ENCODE measurements at places on chromosomes 13 and 19.
A peak's percentile ranks its signal among the peaks of the same experiment; 100 is the strongest.

DNA sequence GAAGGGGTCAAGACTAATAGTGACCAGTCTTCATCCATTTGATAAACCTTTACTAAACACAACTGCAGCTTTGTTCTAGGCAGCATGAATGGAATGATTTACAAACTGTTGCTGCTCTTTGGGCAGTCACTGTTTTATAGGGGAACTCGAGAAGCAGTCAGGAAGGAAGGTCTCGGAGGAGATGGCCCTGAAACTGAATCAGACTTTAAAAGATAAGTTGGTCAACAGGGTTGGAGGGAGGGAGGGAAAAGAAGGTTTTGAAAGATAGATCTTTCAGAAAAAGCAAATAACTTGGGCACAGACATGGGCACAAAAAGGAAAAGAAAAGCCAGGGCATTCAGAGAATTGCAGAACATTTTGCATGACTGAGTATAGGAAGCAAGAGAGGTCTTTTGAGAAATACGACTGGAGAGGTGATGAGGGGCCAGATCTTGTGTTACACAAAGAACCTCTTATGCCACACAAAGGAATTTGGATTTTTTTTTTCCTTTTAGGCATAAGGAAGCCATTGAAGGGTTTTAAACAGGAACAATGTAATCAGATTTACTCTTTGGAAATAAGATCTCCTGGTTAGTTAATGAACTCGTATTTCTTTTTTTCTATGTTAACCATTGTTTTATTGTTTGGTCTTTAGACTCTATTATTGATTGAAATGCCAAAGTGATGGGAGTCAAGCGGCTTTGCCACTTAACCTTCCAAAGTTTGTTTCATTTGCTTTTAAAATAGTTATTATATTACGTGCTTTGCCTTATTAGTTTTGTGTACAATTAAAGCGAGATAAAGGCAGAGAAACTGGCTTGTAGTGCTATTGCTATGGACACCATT is 37.5 kb upstream of the SACS start:
- H3K27me3 ChIP-seq = no peaks in the 10 kb centered on the region
- H3K4me1 ChIP-seq = peaks cover under 1% of the 10 kb centered on the region
- H3K36me3 ChIP-seq = no peaks in the 10 kb centered on the region
- no peak overlapping the region for H3K4me3 ChIP-seq
- no peak for DNase-seq

- H3K4me3 ChIP-seq = peak overlapping the region; percentile 86
- peaks cover 6% of the 10 kb centered on the region for H3K27me3 ChIP-seq
- H3K4me1 ChIP-seq = peaks cover 3% of the 10 kb centered on the region
- H3K27ac ChIP-seq = no peak overlapping the region
Measured at GRCh38 chr19:4067396-4068046, 822 bp upstream of the ZBTB7A start.

GRCh38 chr19:48152551-48152950 is 17.6 kb downstream of the LIG1 start:
- H3K4me3 ChIP-seq = no peak overlapping the region
- peak; percentile 65 for DNase-seq
- H3K36me3 ChIP-seq = peaks cover 3% of the 10 kb centered on the region
- peaks cover 3% of the 10 kb centered on the region for H3K27me3 ChIP-seq
- no peak overlapping the region for H3K27ac ChIP-seq

DNA sequence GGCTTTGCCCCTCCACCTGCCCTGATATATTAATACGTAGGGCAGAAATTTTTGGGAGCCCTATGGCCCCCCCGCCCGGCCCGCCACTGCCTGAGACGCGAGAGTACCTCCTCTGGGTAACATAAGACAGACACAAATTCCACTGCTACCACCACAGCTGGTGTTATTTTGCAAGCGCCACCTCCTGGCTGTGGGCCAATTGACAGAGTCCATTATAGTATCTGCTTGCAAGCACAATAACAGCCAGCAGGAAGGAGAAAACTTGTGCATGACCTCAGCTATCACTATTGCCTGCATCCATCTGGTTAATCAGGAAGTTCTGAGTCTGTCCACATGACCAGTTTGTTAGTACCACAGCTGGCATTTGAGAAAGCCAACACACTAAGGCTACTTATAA is 25.3 kb upstream of the OR10H2 start:
- H3K36me3 ChIP-seq = peaks cover 5% of the 10 kb centered on the region
- H3K4me1 ChIP-seq = no peaks in the 10 kb centered on the region
- H3K27me3 ChIP-seq = peaks cover 3% of the 10 kb centered on the region
- DNase-seq = no peak
- H3K27ac ChIP-seq = no peak overlapping the region
- H3K4me3 ChIP-seq = no peak overlapping the region

DNA sequence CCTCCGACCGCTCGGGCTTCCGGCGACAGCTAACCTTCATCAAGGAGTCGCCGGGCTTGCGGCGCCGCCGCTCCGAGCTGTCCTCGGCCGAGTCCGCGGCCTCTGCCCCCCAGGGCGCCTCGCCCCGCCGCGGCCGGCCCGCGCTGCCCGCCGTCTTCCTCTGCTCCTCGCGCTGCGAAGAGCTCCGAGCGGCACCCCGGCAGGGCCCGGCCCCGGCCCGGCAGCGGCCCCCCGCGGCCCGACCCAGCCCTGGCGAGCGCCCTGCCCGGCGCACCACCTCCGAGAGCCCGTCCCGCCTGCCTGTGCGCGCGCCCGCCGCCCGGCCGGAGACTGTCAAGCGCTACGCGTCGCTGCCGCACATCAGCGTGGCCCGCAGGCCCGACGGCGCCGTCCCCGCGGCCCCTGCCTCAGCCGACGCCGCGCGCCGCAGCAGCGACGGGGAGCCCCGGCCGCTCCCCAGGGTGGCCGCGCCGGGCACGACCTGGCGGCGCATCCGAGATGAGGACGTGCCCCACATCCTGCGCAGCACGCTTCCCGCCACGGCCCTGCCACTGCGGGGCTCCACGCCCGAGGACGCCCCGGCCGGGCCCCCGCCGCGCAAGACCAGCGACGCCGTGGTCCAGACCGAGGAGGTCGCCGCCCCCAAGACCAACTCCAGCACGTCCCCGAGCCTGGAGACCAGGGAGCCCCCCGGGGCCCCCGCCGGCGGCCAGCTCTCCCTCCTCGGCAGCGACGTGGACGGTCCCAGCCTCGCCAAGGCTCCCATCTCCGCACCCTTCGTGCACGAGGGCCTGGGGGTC is 9.6 kb downstream of the C19orf25 start:
- no peak overlapping the region for H3K27ac ChIP-seq
- no peak overlapping the region for H3K4me3 ChIP-seq
- peaks cover 14% of the 10 kb centered on the region for H3K27me3 ChIP-seq
- H3K36me3 ChIP-seq = peaks cover 4% of the 10 kb centered on the region
- H3K4me1 ChIP-seq = no peaks in the 10 kb centered on the region

DNA sequence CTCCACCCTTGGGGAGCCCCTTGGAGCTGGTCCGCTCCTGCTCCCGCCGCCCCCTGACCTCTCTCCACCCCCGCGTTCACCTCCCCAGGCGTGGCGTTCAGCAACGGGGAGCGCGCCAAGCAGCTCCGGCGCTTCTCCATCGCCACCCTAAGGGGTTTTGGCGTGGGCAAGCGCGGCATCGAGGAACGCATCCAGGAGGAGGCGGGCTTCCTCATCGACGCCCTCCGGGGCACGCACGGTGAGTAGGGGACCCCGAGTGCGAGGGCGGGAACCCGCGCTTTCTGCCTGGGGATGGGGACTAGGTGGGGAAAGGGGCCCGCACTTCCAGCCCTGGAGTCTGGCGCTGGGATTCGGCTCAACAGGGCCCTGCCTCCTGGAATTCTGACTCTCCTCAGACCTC is 1.7 kb downstream of the CYP2A13 start:
- H3K4me3 ChIP-seq = no peak overlapping the region
- no peak for DNase-seq
- no peaks in the 10 kb centered on the region for H3K36me3 ChIP-seq
- peaks cover 19% of the 10 kb centered on the region for H3K27me3 ChIP-seq
- H3K27ac ChIP-seq = no peak overlapping the region
- H3K4me1 ChIP-seq = peaks cover 9% of the 10 kb centered on the region

- H3K4me1 ChIP-seq = no peaks in the 10 kb centered on the region
- DNase-seq = peak; percentile 44
- H3K4me3 ChIP-seq = no peak overlapping the region
- H3K27me3 ChIP-seq = no peaks in the 10 kb centered on the region
- no peak overlapping the region for H3K27ac ChIP-seq
Measured at GRCh38 chr13:68927387-68928026, 1180.1 kb upstream of the ATXN8OS start.

DNA sequence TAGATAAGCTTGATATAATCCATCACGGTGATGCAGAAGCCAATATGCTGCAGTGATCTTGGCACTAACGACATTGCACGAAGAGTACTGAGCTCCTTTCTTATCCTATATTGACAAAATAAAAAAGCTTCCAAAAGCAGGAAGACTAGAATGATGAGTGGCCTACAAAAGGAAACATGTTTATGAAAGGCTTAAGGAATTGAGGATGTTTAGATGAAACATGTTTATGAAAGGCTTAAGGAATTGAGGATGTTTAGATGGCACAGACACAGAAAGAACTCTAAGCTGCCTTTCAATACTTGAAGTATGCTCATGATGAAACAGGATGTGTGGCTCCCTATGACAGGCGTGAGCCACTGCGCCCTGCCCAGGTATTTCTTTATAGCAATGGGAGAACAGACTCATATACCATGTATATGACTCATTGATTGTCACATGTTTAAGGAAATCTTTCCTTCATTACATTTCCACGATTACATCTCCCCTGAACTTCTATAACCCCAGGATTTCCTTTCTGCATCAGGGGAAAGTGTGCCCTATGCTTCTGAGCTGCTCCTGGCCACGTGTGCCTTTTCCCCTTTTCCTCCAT is 690.8 kb upstream of the ARGLU1 start:
- H3K27me3 ChIP-seq = no peaks in the 10 kb centered on the region
- H3K4me3 ChIP-seq = no peak overlapping the region
- H3K4me1 ChIP-seq = peaks cover 12% of the 10 kb centered on the region

DNA sequence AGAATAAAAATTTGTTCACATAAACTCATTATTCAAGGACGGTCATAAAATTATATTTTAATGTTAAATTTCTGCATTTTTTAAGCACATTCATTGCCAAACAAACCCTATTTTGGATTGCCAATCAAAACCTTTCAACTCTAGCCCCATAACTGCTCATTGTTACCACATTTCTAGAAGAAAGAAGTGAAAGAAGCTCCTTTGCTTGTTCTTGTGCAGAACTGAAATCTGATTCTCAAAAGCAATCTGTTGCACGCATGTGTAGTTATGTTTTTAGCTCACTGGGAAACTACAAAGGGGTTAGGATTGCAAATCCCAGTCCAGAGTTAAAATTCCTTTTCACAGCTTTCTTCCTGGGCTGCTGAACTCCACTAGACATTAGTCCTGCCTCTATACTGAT is 109.5 kb upstream of the MIR17HG start:
- H3K27ac ChIP-seq = no peak overlapping the region
- H3K4me3 ChIP-seq = no peak overlapping the region
- DNase-seq = no peak
- H3K27me3 ChIP-seq = peaks cover 3% of the 10 kb centered on the region
- H3K36me3 ChIP-seq = no peaks in the 10 kb centered on the region

DNA sequence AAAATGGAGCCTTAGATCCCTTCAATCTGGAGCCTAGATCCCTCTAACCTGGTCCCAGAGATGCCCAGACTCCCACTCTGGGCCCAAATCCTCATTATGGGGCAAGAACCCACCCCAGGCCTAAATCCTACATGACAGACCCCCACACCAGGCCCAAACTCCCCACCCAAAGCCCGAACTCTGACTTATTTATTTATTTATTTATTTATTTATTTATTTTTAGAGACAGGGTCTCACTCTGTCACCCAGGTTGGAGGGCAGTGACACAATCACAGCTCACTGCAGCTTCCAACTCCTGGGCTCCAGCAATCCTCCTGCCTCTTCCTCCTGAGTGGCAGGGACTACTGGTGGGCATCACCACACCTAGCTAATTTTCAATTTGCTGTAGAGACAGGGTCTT is 12.0 kb downstream of the FBN3 start:
- H3K4me3 ChIP-seq = no peak overlapping the region
- peaks cover 4% of the 10 kb centered on the region for H3K27me3 ChIP-seq
- DNase-seq = no peak
- H3K36me3 ChIP-seq = no peaks in the 10 kb centered on the region
- no peak overlapping the region for H3K27ac ChIP-seq

DNA sequence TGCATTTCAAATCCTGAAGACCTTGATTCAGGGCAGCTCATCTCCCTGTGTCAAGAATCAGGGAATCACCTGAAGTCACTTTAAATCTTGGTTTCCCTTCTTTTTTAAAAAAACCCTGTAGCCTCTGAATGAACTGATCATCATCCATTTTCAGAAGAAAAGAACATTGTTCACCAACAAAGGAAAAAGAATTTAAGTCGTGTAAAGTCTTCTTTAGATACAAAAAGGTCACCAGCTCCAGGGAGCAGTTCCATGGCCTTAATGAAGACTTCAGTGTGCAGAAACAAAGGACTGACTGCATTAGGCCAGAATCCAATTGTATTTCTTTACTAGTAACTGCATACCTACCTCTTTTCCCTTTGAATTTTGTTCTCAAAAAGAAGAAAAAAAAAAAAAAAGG is 245.0 kb downstream of the ABCC4 start:
- DNase-seq = no peak
- no peaks in the 10 kb centered on the region for H3K36me3 ChIP-seq
- H3K27ac ChIP-seq = no peak overlapping the region
- H3K4me1 ChIP-seq = no peaks in the 10 kb centered on the region
- no peak overlapping the region for H3K4me3 ChIP-seq

- no peaks in the 10 kb centered on the region for H3K4me1 ChIP-seq
- H3K36me3 ChIP-seq = peaks cover 24% of the 10 kb centered on the region
- H3K27ac ChIP-seq = no peak overlapping the region
- peaks cover 19% of the 10 kb centered on the region for H3K27me3 ChIP-seq
- peak overlapping the region; percentile 32 for H3K4me3 ChIP-seq
Measured at GRCh38 chr19:49327878-49328544, 3.0 kb upstream of the SLC6A16 start.

DNA sequence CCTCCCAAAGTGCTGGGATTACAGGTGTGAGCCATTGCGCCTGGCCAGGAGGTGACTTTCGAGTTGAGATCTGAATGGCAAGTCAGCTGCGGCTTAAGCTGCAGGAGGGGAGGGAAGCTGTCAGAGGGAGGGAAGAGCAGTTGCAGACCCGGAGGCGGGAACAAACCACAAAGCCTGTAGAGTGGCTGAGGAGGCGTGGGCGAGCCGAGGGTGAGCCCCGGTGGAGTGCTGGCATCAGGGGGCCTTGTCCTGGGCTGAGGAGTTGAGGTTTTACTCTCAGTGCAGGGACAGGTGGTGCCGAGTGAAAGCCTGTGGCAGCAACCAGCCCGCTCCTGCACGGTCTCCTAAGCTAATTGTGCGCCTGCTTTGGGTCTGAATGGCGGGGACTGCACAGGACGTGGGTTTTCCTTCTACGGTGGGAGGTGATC is 24.2 kb downstream of the PPP1R37 start:
- H3K36me3 ChIP-seq = peaks cover 10% of the 10 kb centered on the region
- H3K27ac ChIP-seq = no peak overlapping the region
- H3K4me1 ChIP-seq = peaks cover 16% of the 10 kb centered on the region
- H3K4me3 ChIP-seq = no peak overlapping the region
- no peak for DNase-seq

GRCh38 chr19:39677961-39678889 is 22.5 kb downstream of the LGALS16 start:
- H3K27me3 ChIP-seq = peaks cover 7% of the 10 kb centered on the region
- H3K4me1 ChIP-seq = peaks cover 6% of the 10 kb centered on the region
- no peak overlapping the region for H3K27ac ChIP-seq
- no peaks in the 10 kb centered on the region for H3K36me3 ChIP-seq

GRCh38 chr13:101382701-101383100 is 33.6 kb downstream of the NALCN start:
- H3K27ac ChIP-seq = no peak overlapping the region
- no peaks in the 10 kb centered on the region for H3K4me1 ChIP-seq
- no peak overlapping the region for H3K4me3 ChIP-seq
- DNase-seq = no peak
- H3K27me3 ChIP-seq = no peaks in the 10 kb centered on the region

- no peak overlapping the region for H3K27ac ChIP-seq
- H3K27me3 ChIP-seq = peaks cover 22% of the 10 kb centered on the region
- H3K4me3 ChIP-seq = no peak overlapping the region
- no peak for DNase-seq
Measured at GRCh38 chr19:16467581-16467980, 4.2 kb downstream of the EPS15L1 start.

Measured in endothelial cell (in vitro differentiated cells).